ENCODE measurements at places on chromosomes 16 and 17. TPM values are rescaled to one million over a fixed set of nuclear protein-coding genes. Genes with fewer than 3 reads are reported as not detected.

DNA sequence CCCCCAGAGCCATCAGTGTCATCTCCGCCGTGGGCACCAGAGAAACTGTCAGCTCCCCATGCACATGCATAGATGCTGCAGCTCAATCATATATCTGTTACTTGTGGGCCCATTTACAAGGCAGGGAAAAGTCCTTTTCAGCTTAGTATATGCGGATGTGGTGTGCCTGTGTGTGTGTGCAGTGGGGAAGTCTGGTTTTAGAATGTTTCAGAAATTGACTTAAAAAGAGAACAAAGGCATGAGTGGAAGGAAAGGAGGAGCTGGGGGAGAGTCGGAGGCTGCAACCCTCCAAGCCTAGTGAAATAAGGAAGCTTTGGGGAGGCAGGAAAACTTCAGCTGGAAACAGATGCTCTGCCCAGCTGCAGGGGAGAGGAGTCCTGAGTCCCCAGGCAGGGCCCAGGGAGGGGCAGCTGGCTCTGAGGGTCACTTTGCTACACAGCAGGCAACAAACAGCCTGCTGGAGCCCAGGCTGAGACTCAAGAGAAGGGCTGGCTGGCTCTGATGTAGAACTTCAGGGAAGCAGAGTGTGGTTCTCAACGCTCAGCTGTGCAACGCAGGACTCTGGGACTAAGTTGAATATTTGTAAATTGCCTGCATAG, 11.1 kb upstream of the CD300LD start:
- DNase-seq, result no peak

DNA sequence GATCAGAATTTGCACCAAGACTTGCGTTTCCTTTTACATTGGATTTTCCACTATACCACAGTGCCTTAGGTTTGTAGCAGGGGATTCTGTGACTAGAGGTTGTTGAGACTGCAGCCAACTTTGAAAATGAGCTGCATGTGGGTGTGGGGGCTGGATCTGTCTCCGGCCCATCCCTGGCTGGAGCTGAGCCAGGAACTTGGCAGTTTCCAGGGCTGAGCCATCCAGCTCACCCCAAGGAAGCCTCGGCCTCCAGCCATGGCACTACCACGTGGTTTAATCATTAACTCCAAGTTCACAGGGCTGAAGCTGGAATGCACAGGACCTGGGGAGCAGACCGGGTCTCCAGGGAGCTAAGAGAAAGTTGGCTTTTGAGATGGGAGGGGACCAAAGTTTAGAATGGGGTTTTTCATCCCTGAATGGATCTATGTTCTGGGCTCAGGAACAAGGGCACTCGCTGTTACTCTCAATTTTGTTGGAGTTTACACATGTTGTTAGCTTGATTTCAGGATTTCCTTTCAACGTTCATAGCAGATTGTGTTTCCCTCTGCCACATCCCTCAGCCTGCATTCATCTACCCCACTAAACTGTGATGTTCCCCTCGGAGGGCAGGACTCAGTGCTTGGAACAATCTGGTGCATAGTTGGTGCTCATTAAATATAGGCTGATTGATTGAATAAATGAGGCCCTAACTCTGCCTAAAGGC, 42.3 kb upstream of the HNF1B start:
- peak; percentile 43 for DNase-seq

DNA sequence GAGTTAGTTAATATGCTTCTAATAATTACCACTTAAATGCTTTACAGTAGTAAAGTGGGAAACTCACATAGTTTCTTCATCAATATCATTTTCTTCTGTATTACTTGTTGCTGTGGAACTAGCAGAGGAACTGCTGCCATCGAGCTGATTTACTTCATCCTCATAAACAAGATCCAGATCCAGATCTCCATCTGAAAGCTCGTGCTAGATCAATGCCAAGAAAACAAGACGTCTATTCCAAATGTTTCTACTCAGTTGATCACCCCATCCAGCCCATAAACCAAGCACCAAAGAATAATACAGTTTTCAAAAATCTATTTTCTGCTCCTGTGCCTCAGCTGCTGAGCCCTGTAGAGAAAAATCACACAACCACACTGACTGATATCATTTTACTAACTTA, 59.1 kb downstream of the TRIM37 start:
- no peak for DNase-seq

DNA sequence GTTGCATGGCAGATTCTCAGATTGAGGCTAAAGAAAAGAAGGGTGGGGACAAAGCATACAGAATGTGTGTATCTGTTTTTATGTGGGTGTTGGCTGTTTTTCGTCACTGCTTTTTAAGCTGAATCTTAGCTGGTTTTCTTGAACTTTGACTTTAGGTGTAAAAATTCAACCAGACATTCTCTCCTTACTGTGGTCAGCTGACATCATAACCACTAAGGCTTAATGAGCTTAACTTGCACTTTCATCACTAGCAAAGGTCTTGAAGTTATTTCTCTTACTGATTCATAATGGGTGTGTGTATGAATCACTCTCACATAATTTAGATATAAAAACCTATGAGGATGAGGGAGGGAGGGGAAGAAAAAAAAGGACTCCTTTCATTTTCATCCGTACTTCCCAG, 4.0 kb upstream of the CDC6 start:
- peak; percentile 95 for DNase-seq

DNA sequence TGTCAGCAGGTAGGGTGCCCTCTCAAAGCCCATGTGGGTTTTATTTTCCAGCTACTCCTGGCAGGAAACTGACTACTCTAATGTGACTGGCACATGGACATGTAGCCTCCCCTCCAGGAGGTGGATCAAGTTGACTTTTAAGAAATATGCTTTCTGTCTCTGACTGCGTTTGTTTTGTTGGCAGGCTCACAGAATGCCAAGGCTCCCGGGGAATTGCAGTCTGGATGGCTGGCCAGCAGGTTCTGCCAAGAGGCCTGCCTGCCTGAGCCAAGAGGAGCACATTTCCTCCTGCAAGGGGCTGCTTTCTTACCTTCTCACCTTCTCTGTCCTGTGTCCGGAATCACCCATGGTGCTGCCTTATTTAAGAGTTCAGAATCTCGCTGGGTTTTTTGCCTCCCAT, 217.3 kb upstream of the ERCC4 start:
- DNase-seq, result no peak

DNA sequence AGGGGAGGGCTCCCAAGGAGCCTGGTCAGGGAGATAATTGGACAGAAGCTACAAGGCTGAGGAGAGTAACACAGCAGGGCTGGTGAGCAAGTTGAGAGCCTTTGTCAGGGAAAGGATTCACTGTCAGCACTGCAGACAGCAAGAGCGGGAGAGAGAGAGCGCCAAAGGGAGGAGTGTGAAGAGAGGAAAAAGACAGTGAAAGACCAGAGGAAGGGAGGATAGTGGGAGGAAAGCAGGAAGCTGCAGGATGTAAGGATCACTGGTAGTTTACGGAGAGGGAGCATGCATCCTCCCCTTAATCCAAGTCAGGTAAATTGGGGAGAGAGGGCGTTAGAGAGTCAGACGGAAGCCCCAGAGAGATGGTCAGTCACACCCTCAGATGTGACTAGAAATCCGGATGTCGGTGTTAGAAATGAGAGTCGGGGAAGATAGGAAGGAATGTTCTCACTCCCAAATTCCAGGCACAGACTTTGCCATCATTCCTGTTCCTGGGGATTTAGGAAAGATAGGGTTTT, 13.8 kb upstream of the SPOP start:
- DNase-seq, result peak; percentile 27

GRCh38 chr16:65021852-65022595, 99.8 kb downstream of the CDH11 start:
- no peak for DNase-seq

ARHGAP44 gene
- total RNA-seq, result not detected

DNA sequence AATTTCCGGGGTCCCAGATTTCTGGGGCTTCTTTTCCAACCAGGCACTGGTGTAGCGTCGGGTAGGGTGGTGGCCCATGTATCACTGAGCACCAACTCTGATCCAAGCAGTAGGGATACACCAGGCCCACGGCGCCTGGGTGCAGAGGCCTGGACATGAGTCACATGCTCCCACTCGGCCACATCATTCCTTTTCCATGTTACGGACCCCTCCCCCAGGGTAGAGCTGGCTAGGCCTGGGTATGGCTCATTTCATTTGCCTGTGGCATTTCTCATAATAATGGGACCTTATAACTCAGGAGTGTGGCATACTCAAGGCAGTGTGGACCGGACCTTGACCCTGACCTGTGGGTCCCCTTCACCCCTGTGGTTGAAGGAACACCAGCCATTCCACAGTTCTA, 18.0 kb upstream of the NDRG4 start:
- DNase-seq, result peak; percentile 74

RND2 gene
- total RNA-seq, result 0.20 TPM

GRCh38 chr16:75022567-75022966, 23.7 kb downstream of the ZNRF1 start:
- DNase-seq, result peak; percentile 53

- peak; percentile 36 for DNase-seq
These were observed 16.2 kb downstream of the LUC7L start for GRCh38 chr16:212999-213398.

- no peak for DNase-seq
These were observed 13.8 kb upstream of the CTCF start for GRCh38 chr16:67548265-67549126.

- no peak for DNase-seq
These were observed 1.6 kb upstream of the MRC2 start for GRCh38 chr17:62625870-62626200.

GRCh38 chr17:14359163-14360020, 58.5 kb downstream of the HS3ST3B1 start:
- no peak for DNase-seq
